ENCODE measurements at places on chromosomes 3 and 15. TPM values are rescaled to one million over a fixed set of nuclear protein-coding genes. Genes with fewer than 3 reads are reported as not detected.

DNA sequence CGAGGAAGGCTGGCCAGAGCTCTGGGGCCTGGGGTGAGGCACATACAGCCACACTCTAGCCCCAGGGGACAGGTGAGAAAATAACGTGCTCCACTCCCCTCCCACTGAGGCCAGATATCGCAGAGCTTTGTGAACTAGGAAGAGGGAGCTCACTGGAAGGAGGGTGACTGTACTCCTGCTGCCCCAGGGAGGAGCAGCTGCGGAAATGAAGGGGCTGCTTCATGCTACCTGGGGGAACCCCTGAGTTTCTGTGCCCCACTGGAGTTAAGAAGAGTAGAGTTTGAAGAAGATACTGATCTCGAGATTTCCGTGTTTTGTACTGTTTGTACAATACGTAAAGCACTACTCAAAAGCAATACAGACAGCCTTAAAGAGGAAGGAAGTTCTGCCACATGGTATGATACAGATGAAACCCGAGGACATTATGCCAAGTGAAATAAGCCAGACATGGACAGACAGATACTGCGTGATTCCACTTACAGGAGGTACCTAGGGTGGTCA lies 44.6 kb downstream of the CMTM6 start:
- DNase-seq = no peak

GRCh38 chr3:31029706-31030105 lies 135.2 kb upstream of the GADL1 start:
- no peak for DNase-seq

- DNase-seq = no peak
Observed at GRCh38 chr15:63338170-63338569, 43.5 kb downstream of the CA12 start.

CD276 gene
- 138 TPM for polyA plus RNA-seq

GRCh38 chr15:74835312-74835823 lies 7.6 kb downstream of the ULK3 start:
- no peak for DNase-seq

UPK1B gene
- 0.24 TPM for polyA plus RNA-seq

- no peak for DNase-seq
Observed at GRCh38 chr3:140432229-140432669, 245.6 kb upstream of the TRIM42 start.

DNA sequence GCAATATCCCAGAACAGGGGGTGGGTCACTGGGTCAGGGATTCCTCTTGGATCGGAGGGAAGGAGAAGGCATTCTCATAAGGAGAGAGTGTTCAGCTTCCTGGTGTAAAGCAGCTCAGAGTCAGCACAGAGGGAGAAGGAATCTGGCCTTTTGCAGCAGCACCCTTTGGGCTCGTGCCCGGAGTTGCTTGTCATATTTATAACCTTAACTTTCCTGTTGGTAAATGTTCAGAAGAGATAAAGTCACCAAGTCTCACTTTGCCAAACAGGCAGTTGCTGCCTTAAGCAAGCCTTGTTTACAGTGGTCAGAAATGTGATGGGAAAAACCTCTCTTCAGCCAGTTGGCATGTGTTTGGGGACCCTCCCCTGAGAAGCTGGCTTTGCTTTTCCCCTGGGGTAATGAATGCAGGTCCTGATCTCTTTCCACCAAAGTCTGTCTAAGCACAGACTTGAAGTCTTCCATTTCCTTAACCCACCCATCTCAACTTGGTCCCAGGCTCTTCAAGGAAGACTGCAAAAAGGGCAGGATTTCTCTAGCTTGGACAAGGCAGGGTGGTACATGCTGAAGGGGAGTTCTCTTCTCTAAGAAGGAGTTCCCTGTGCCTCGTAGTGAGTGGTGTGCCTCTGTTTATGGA lies 206.9 kb upstream of the BHLHE40 start:
- DNase-seq = no peak

All from right lung (tissue), 10 donors.